Peyer's patch (tissue), 4 donors: ENCODE measurements at places on chromosomes 4 and X. TPM values are rescaled to one million over a fixed set of nuclear protein-coding genes. Genes with fewer than 3 reads are reported as not detected.
A peak's percentile ranks its signal among the peaks of the same experiment; 100 is the strongest.

DNA sequence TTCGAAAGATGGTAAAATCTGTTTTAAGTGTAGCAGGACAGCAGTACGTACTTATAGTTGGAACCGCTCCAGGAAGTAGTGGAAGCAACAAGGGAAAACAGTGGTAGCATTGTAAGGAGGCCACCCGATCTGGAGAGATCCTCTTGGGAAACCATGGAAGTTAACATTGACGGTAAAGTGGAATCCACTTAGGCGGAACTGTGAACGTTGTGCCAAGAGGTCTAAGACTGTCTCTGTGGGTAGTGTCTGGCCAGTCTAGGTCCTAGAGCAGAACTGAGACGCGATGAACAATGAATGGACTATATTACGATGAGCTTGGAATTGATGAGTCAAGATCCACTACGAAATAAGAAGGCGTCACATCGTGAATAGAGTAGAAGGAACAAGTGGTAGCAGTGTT lies 124.0 kb downstream of the TENM3 start:
- H3K4me3 ChIP-seq, result no peak overlapping the region
- no peak for DNase-seq
- H3K27me3 ChIP-seq, result no peaks in the 10 kb centered on the region
- no peak overlapping the region for H3K27ac ChIP-seq
- H3K4me1 ChIP-seq, result no peaks in the 10 kb centered on the region

DNA sequence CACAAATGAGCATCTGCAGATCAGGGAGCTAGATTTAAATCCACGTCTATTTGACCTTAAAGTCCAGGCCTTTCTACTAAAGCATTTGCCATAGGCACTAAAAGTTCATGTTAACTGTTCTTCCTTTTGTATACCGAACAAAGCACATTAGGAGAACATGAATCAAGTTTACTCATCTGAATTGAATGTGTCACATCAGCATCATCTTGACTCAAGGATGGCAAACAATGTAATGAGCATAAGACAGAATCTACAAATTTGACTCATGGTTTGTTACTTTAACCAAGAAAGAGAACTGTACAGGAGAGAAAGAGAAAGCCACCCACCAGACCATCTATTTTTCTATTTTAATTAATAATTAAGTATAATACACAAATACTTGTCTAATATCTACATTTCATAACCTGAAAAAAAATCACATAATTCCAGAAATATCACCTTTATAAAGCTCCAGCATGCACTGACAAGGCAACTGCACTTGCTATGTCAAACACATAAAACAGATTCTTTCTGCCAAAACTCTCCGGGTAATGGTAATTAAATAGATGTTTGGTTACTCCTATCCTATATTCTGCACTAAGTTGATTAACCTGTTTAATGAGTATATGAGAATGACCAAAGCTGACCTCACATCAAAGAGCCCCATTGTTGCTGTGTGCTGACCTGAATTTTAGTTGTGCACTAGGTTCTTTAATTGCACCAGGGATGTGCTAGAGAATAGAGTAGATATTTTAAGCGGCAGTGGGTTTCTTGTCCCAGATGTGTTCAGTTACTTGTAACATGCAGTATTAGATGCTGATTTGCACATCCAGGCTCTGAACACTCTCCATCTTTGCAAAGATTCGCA lies 42.5 kb upstream of the LEF1 start:
- H3K27me3 ChIP-seq, result no peaks in the 10 kb centered on the region
- no peak for DNase-seq
- H3K4me3 ChIP-seq, result no peak overlapping the region
- H3K36me3 ChIP-seq, result no peaks in the 10 kb centered on the region

DNA sequence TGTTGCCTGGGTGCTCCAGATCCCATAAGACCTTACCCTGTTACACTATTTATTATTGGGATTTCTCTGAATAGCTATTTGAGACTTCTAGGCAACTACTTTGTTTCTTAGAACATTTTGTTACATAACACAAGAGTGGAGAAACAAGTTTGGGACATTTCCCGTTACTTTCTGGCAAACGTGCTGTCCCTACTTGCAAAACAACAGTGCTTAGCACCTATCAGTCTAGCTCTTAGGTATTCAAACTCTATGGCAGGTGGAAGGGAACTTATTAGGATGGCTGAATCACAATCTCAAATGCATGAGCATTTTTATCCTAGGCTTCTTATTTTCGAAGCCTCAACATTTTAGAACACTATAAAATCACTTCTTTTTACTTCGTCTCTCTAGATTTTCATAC lies 613.6 kb downstream of the DMD start:
- H3K36me3 ChIP-seq, result no peaks in the 10 kb centered on the region
- no peak overlapping the region for H3K27ac ChIP-seq
- no peaks in the 10 kb centered on the region for H3K27me3 ChIP-seq

DNA sequence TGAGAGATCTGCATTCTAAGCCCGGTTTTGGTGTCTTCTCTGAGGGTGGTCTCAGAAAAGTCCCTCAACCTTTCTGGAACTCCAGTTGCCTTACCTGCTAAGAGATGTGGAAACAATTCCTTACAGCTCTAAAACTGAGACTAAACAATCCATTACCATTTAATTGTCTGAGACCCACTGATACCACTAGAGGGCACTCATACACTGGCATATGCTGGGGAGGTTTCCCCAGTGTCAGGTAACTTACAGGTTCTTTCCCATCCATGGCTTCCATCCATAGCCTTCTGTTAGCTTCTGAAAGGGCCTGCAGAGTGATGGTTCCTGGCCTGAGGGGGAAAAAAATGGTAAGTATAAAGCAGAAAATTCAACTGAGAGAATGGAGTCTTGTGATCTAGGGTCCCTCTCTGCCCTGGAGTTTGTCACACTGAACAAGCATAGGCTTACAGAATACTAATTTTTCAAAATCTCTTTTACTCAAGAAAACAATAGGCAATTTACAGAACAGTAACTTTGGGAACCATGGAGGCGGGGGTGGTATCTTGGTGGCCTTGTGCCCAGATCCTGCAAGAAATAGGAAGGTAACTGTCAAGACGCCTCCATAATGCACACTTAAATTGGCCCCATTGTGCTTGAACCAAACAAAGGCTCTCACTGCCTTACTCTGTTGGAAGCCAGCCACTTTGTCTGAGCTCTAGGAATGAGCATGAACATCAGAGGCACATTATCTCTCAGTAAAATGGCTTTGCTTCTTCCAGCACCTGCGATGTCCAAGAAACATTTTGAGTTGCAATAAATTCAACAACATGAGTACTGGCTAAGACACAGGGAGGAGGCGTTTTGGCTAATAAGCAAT lies 236.1 kb downstream of the OPHN1 start:
- no peak overlapping the region for H3K27ac ChIP-seq
- no peaks in the 10 kb centered on the region for H3K4me1 ChIP-seq
- no peaks in the 10 kb centered on the region for H3K36me3 ChIP-seq
- no peak for DNase-seq
- no peaks in the 10 kb centered on the region for H3K27me3 ChIP-seq

Gene ZAR1
- not detected for total RNA-seq

DNA sequence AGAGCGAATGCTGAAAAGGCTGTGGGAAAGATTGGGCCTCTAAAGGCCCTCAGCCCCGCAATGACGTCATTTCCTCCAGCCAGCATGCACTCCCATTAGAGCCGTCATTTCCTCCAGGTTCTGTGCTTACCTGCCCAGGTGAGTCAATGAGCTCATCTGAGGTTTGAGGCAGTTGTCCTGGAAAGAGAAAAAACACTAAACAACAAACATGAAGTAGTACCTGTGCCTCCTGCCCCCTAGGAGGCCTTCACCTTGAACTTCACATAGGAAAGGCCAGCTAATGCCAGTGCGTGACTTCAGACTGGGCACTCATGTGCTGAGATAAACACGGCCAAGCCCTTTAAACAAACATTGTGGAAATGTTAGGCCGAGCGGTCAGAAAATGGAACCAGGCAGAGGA lies 55.9 kb downstream of the FHDC1 start:
- H3K27me3 ChIP-seq, result no peaks in the 10 kb centered on the region
- H3K4me1 ChIP-seq, result no peaks in the 10 kb centered on the region
- H3K4me3 ChIP-seq, result no peak overlapping the region
- no peak overlapping the region for H3K27ac ChIP-seq

DNA sequence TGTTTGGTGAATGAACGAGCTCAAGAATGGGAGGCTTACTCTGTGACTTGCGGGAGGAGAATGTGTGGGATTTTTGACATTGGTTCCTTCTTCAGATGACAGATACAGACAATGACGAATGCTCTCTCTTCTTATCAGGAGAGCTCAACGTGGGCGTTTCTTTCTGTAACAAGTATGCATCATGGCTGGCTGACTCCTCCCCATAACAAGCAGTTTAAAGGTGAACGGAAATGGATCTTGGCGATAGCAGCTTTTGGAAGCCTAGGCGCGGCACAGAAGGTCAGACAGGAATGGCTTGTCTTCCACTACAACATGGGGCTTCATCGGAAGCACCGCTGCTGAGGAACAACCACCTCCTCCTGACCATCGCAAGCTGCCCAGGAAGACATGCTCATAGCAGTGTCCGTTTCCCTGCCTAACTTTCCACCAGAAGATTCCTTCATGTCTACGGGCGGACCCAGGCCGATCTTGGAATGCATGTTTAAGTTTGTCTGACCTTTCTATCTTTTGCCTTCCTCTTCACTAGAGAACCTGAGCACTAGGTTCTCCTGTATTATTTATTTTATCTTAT lies 18.3 kb upstream of the ACSL1 start:
- H3K4me1 ChIP-seq, result no peaks in the 10 kb centered on the region
- no peaks in the 10 kb centered on the region for H3K27me3 ChIP-seq
- no peak for DNase-seq
- no peaks in the 10 kb centered on the region for H3K36me3 ChIP-seq
- no peak overlapping the region for H3K4me3 ChIP-seq

DNA sequence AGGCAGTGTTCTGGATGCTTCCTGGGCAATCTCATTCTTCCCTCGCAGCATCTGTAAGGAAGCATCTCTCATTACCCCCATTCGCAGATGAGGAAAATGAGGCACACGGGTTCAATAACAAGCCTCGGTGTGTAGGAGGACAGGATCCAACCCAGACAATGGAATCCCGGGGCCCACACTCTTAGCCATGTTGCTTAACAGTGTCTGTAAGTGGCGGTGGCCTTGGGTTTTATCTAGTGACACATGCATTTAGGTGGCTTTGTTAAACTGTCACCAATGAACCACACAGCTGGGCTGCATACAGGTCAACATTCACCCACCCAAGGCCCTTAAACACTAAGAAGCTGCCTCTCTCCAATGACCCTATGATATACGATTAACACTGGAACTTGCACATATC lies 22.6 kb downstream of the RELL1 start:
- no peak for DNase-seq
- H3K27ac ChIP-seq, result peak overlapping the region; percentile 19
- peaks cover 6% of the 10 kb centered on the region for H3K4me1 ChIP-seq
- no peak overlapping the region for H3K4me3 ChIP-seq
- no peaks in the 10 kb centered on the region for H3K27me3 ChIP-seq
- no peaks in the 10 kb centered on the region for H3K36me3 ChIP-seq

GRCh38 chr4:19577097-19577496 lies 674.6 kb upstream of the SLIT2 start:
- no peak overlapping the region for H3K27ac ChIP-seq
- no peaks in the 10 kb centered on the region for H3K36me3 ChIP-seq
- DNase-seq, result no peak
- H3K4me1 ChIP-seq, result no peaks in the 10 kb centered on the region
- no peaks in the 10 kb centered on the region for H3K27me3 ChIP-seq

Gene RAB33B
- 5.3 TPM for total RNA-seq

Gene DCAF8L2
- not detected for total RNA-seq

Gene AGTR2
- total RNA-seq, result not detected

DNA sequence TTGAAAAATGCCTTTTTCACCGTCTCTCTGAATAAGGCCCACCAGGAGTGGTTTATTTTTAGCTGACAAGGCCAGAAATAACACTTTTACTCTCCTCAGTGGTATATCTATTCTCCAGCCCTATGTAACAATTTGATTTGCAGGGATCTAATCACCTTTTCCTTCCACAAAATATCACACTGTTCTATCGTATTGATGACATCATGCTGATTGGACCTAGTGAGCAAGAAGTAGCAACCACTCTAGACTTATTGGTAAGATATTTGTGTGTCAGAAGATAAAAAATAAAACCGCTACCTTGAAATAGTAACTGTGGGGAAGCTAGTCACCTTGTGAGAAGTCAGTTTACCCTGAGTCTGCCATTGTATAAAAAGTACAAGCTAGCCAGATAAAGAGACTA lies 27.7 kb downstream of the AGTR2 start:
- no peak overlapping the region for H3K4me3 ChIP-seq
- H3K36me3 ChIP-seq, result no peaks in the 10 kb centered on the region

DNA sequence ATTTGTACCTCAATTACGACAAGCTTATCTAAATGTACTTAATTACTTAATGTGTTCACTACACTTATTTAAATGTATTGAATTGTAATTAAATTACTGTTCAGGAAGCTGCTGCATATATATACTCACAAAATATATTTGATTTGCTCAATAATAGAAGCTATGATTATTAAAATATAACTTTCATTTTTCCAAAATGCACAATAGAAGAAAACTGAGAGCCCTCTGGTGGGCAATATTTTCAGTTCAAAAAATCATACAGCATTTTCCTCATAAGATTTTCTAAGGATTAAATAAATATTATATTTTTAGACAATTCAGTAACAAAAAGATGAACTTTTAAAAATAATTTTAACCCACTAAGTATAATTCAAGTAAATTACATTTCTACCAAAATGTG lies 217.3 kb downstream of the DKK2 start:
- H3K4me3 ChIP-seq, result no peak overlapping the region
- no peaks in the 10 kb centered on the region for H3K4me1 ChIP-seq
- H3K36me3 ChIP-seq, result no peaks in the 10 kb centered on the region
- H3K27ac ChIP-seq, result no peak overlapping the region

- H3K27ac ChIP-seq, result no peak overlapping the region
- no peak overlapping the region for H3K4me3 ChIP-seq
- DNase-seq, result no peak
Measured at GRCh38 chr4:5973486-5974220, 44.6 kb downstream of the C4orf50 start.
